ENCODE measurements at places on chromosomes 12 and 14. TPM values are rescaled to one million over a fixed set of nuclear protein-coding genes. Genes with fewer than 3 reads are reported as not detected.

Gene POMT2
- total RNA-seq, result 30.1 TPM

Gene KCNJ8
- 0.26 TPM for total RNA-seq

Gene CDC42BPB
- 72.8 TPM for total RNA-seq

Gene FSCB
- total RNA-seq, result not detected

Gene ZNF891
- 0.55 TPM for total RNA-seq

Gene BRI3BP
- total RNA-seq, result 17.9 TPM

Gene GUCY2C
- total RNA-seq, result 0.06 TPM

Gene DHRS2
- 8.3 TPM for total RNA-seq

Gene FAM90A1
- 0.14 TPM for total RNA-seq

Gene TMEM119
- total RNA-seq, result 0.14 TPM

Gene INSM2
- 0.06 TPM for total RNA-seq

Gene RPGRIP1
- total RNA-seq, result 0.54 TPM

Gene RNASE3
- total RNA-seq, result not detected

Gene KRT73
- not detected for total RNA-seq

Gene RIPK3
- total RNA-seq, result not detected

Gene RND1
- total RNA-seq, result 19.3 TPM

Gene CARMIL3
- total RNA-seq, result 0.47 TPM

Gene TSPAN9
- total RNA-seq, result 21.4 TPM

Gene FGD4
- 1.5 TPM for total RNA-seq

Gene ACYP1
- total RNA-seq, result 25.5 TPM

Gene RASAL1
- 0.32 TPM for total RNA-seq

Gene KRT3
- 0.05 TPM for total RNA-seq

Gene C12orf50
- total RNA-seq, result not detected

Gene ADGRD1
- 0.34 TPM for total RNA-seq

Gene NELL2
- 0.07 TPM for total RNA-seq

Gene COL2A1
- total RNA-seq, result 0.08 TPM

Gene RNF212B
- total RNA-seq, result not detected

Gene HSPB8
- total RNA-seq, result 15.1 TPM

Gene PRIMA1
- total RNA-seq, result 0.38 TPM

Gene CLEC6A
- not detected for total RNA-seq

Gene ESR2
- total RNA-seq, result 0.04 TPM

Gene EGLN3
- 6.1 TPM for total RNA-seq

Gene SRRM4
- total RNA-seq, result not detected

Gene NT5DC3
- 9.9 TPM for total RNA-seq

Gene KLHL33
- total RNA-seq, result not detected

Gene SLC39A5
- total RNA-seq, result not detected

Gene ABCD2
- total RNA-seq, result not detected

Gene SLC41A2
- total RNA-seq, result 24.7 TPM

Gene CEP83
- 6.9 TPM for total RNA-seq

Gene GALNT4
- 5.4 TPM for total RNA-seq

Gene NKX2-1
- total RNA-seq, result 0.04 TPM

Gene LRP1
- total RNA-seq, result 25.7 TPM

Gene KITLG
- 12.3 TPM for total RNA-seq

Gene HOXC9
- total RNA-seq, result 7.6 TPM

Gene GPRC5D
- total RNA-seq, result not detected

Gene COQ5
- 27.9 TPM for total RNA-seq

Data from A549 treated with DMSO at 1 μM for 4 hours (cell line).